ENCODE measurements at places on chromosomes 12 and 14.
A peak's percentile ranks its signal among the peaks of the same experiment; 100 is the strongest.

DNA sequence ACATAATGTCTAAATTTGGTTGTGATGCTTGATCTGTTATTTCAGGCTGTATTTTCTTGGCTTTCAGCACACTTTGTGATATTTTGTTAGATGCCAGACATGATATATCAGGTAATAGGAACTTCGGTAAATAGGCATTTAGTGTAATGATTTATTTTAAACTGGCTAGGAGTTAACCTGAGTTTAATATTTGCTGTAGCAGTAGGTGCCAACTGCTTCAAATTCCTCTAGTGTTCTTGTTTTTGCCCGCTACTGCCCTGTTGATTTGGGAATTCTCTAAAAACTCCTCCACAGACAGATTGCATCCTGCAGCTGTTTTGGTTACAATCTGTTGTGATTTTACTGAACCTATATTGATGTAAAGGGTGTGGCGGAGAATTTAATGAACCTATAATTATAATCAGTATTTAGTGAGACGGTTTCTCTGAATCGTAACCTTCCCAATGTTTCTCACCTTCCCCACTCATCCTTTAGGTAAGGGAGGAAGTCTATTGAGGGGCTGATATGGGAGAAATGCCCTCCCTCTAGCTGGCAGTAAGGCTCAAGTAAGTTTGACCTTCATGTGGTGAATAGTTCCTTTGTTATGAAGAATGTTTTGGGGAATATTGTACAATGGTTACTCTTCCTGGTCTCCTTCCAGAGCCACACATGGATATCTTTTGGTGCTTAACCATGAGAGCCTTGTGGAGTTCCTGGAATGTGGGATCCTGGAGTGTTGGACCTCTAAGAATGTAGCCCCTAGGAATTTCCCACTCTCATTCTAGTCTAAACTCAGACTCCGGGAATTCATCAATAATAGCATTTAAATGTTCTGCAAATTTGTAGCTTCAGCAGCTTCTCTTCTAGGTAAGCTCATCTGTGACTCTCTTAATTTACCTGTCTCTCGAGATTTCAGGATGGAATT lies 634.1 kb downstream of the FSCB start:
- no peak for DNase-seq

- DNase-seq: no peak
These were observed 24.9 kb upstream of the FUT8 start for GRCh38 chr14:65387628-65388027.

DNA sequence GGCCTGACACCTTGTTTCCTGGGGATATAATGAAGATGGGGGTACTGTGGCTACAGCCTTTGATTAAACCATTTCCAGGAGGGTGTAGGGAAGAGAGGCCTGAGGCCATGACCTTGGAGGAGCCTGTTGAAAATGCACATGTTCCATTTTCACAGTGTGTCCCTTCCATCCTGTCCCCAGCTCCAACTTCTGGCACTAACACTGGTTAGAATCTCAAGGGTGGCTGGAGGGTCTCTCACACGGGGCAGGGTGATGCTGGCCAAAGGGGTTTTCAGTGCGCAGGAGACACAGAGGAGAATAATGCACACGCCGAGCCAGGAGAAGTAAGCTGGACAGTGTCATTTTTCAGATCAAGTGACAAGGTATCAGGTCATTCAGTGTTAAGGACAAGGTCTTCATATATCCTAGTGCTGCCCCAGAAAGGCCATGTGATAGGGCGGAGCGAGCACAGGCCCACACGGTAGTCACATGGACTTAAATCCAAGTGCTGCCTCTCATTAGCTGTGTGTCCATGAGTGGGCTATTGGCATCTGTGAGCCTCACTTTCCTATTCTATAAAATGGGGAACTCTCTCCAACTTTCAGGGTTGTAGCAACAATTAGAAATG lies 36.4 kb upstream of the TUNAR start:
- no peak for DNase-seq

DNA sequence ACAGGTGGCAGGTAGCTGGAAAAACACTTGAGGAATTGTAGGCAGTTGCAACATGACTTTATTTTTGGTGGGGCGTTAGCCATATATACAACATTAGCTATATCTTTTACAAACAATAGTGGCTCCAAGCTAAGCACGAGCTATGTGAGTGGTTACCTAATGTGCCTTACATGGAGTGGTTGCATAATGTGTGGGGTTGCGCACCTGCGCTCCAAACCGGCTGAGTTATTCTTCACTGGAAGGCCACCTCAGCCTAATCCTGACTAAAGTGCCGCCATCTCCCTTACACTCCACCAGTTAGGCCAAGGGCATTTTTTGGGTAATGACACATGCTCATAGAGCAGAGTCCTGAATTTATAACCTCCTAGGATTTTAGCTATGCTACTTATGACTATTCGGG lies 31.8 kb upstream of the G2E3 start:
- DNase-seq: no peak

DNA sequence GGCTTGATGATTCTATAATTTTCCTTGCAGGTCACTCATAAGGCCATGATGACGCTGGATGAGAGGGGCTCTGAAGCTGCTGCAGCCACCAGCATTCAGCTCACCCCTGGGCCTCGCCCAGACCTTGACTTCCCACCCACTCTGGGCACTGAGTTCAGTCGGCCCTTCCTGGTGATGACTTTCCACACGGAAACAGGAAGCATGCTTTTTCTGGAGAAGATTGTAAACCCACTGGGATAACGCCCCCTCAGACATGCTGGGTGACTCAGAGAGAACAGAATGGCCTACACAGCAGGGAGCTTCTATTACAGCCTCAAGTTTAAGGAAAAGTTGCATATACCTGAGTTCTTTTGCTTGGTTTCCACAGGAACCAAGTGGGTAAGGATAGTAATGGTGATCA lies 34.3 kb downstream of the SERPINA3 start:
- no peak for DNase-seq

DNA sequence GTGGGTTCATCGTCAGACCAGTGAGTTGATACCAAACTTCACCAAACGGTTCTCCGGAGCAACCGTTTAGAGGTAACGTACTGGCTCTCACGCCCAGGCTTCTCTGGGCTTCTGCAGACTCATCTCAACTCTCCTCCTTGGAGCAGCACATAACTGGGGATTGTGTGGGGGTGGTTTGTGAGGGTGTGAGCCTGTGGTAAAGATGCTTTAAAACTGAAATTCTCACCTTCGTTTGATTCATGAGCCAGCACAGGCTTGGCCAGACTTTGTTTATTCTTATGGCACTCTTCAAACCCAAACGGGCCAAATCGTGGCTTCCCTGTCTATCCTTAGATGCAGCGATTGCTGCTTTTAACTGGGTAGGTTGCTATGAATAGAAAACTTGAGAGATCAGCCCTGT lies 121.3 kb downstream of the SAMD4A start:
- DNase-seq: no peak

GRCh38 chr14:20681348-20682126 lies 2.8 kb upstream of the RNASE4 start:
- DNase-seq: peak; percentile 88

DNA sequence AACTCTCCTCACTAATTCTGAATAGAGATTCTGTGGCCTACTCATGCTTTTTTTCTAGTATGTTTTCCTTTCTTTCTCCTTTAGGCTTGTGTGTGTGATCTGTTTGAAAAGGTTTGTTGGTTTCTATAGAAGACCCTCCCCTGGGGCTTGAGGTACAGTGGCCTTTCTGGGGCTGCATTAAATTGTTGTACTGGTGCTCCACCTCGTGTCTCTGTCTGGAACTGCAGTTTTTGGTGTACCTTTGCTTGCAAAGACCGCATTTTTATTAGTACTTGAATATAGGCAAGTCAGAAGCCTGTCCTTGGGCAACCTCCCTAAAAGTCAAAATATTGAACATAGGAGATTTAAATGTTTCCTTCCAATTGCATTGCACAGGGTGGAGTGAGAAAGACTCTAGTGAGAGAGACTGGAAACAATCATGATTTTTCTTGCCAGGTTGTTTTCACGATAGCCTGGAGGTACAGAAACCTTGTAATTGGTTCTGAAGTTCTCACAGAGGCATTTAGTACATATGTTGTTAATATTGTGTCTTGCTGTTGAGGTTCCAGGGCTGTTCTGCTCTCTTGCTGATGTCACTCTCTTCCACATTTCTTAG lies 39.0 kb downstream of the SLCO1B1 start:
- DNase-seq: peak; percentile 68

GRCh38 chr14:86115972-86116371 lies 586.0 kb downstream of the FLRT2 start:
- no peak for DNase-seq

GRCh38 chr14:89855961-89856656 lies 98.4 kb downstream of the EFCAB11 start:
- DNase-seq: no peak

GRCh38 chr12:77686760-77687159 lies 143.9 kb upstream of the NAV3 start:
- no peak for DNase-seq

DNA sequence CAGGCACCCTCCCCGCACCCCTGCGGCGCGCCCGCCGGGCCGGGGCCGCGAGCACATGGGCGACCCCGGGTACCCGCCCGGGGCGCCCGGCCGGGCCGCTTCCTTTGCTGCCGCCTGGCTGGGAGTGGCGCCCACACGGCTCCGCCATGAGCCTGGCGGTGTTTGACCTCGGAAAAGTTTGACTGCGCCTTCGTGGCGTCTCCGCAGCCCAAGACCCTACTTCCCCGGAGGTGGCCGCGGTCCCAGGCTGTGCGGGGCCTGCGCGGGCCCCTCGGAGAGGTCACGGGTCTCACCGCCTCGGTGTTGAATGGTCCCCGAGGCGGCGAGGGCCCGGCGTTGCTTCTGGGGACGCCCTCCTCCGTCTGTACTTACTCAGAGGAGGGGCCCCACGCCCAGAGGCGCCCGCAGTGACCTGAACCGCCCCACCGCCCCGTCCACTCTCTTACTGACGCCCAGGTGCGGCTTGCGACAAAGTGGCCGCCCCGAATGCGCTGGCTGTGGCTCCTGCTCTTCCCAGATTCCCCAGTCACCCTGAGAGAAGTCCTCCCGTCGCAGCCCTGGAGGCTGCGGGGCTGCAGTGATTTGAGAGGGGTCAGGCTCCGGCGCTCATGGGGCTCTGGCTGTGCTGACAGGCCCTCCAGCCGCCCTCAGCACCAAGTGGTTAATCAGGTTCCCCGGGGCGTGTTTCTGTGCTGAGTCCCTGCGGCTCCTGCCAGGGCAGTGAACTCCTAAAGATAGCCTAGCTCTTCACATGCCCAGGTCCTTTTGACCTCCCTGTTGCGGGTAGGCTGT lies 5.8 kb downstream of the KMT5A start:
- peak; percentile 60 for DNase-seq

- DNase-seq: no peak
These were observed 281.1 kb upstream of the RTL1 start for GRCh38 chr14:101184572-101184971.

DNA sequence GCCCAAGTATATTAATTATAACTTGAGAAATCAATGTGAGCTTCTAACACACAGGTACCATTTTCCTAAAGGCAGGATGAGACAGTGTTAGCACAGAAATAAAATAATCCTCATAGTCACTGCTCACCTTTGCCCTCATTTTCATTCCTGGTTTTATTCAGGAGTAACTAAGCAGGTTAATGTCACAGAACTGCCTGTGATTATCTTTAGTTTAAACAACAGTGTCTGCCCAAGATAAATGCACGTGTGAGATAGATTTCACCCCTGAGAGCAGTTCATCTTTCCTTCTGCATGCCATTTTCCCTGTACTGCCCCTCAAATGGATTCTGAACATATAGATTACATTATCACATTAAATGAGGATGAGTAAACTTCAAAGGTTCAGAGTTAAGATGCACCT lies 250.7 kb downstream of the RMST start:
- no peak for DNase-seq

GRCh38 chr14:60170948-60171347 lies 5.8 kb upstream of the DHRS7 start:
- DNase-seq: no peak

DNA sequence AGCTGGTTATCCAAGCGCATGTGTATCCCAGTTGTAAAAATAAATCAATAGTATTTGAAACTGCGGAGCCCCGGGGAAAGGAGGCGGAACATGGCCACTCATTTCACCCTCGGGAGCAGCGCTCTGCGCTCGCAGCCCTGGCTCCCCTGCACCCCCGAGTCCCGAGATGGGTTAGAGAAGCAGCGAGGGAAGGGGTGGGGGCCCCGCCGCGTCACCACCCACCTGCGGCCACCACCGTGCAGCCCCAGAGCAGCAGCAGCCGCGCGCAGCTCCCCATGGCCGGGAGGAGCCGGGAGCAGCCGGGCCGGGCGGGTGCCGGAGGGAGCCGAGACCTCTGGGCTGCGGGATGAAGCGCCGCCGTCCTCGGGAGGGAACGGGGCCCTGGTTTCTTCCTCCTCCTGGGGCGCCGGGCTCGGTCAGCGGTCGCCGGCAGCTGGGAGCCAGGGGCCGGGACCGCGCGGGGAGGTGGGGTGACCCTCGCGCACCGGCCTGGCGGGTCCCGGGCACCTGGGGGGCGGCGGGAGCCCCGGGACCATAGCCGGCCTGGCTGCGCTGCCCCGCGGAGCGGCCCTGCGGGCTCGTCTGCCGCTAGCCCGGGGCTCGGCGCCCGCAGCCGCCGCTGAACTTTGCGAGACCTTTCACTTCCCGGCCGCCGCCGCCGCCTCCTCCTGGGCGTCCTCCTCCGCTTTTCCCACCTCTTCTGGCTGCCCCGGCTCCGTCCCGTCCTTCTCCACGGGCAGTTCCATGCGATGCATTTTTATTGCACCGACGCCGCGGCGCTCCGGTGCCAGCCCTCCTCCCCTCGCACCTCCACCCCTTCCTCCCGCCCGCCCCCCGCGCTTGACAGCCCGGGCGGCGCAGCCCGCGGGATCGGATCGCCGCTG lies at the start of gene NTN4:
Gene NTN4, minus strand, starts transcription at position 732 of the 884 bp plus-strand sequence. Its CDS starts 455 bp downstream, at position 277.
- peak; percentile 65 for DNase-seq

DNA sequence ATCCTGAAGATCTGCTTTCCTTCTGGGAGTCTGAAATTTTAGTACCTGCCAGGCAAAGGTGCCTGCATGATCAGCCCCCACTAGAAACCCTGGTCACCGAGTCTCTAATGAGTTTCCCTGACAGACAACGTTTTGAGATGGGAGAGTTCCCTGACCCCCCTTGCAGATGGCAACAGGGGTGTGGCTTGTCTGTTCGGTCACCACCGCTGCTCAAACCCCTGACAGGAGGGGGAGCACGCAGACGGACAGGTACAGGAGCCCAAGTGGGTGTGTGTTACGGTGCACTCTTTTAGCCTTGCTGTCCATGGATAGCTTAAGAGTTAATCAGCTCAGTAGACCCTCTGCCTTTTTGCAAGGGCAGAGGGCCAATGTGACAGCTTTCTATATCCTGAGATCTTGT lies 19.3 kb upstream of the CDKN3 start:
- no peak for DNase-seq

DNA sequence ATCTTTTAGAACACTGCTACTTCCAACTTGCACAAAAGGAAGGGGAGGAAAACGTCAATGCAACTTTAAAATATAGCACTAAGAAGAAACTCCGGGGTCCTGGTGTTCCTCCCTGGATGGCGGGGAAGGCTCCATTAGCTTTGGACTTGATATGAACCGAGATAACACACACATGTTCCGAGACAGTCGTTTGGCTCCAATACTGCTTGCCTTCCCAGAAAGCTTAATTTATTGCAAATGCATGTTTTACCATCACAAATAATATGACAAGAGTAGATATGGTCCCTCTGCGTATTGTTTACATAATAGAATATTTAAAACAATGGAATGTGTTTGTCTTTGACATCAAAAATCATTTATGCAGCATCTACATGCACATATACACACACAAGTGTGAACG lies 87.6 kb upstream of the CLMN start:
- DNase-seq: no peak

GRCh38 chr12:13941258-13942249 lies 39.8 kb downstream of the GRIN2B start:
- DNase-seq: peak; percentile 73
